ENCODE measurements at places on chromosomes 2 and 18.

- DNase-seq, result no peak
These were observed 116.8 kb upstream of the PKDCC start for GRCh38 chr2:41930807-41931566.

- no peak for DNase-seq
These were observed 2.3 kb upstream of the TMEM150A start for GRCh38 chr2:85604568-85605339.

- no peak for DNase-seq
These were observed 24.3 kb upstream of the VIT start for GRCh38 chr2:36672199-36672598.

- no peak for DNase-seq
These were observed 65.5 kb downstream of the FBXO15 start for GRCh38 chr18:74081966-74082741.

DNA sequence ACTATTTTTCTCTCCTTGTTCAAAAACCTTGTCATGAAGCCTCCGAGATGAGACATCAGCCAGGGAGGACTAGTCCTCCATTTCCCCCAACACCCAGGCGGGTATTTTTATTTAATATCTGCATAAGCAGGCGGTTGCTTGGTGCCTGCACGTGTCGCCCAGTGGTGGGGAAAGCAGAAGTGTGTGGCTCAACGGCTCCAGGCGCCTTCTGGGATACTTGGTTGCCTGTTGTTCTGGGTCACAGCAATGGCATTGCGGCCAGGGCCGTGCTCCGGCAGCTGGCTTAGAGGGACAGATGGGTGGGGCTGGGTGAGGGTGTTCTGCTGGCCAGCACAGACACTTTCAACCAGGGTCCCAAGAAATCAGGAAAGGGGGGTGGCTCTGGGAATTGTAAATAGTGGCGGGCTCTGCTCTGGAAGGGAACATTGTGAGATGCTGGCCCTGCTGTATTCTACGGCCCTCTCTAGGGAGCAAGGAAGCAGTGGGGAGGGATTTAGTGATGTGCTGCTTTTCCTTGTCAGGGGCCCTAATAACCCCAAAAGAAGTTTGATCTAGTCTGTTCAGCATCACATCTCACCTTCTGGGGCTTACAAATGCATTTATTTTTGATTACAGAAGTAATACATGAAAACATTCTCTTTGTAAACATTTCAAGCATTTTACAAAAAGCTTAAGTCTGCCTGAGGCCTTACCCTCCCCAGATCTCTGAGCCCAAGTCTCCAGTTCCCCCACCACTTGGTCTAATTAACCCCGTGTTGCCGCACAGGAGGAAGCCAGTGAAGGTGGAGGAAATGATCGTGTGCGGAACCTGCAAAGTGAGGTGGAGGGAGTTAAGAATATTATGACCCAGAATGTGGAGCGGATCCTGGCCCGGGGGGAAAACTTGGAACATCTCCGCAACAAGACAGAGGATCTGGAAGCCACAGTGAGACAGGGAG lies 1.1 kb downstream of the VAMP8 start:
- DNase-seq, result no peak

DNA sequence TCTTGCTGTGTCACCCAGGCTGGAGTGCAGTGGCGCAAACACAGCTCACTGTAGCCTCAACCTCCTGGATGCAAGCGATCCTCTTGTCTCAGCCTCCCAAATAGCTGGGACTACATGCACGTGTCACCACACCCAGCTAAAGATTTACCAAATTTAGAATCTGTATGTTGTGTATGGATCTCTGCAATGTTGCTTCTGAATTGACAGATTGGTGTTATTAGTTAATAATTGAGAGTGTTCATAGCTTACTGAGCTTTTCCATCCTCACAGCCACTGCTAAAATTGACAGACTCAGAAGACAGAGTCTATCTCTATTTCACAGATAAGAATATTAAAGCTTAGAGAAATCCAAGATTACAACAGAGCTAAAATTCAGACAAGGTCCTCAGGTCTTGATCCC lies 4.3 kb upstream of the NBAS start:
- DNase-seq, result no peak

- DNase-seq, result no peak
These were observed 295.4 kb downstream of the CELF4 start for GRCh38 chr18:37270038-37270665.

- DNase-seq, result no peak
These were observed 56.3 kb upstream of the MYO3B start for GRCh38 chr2:170121689-170122088.

- DNase-seq, result no peak
These were observed 1.9 kb downstream of the TTL start for GRCh38 chr2:112483831-112484230.

- no peak for DNase-seq
These were observed 344.1 kb upstream of the CHAC2 start for GRCh38 chr2:53423465-53423864.

GRCh38 chr2:156430980-156431358 lies 5.2 kb upstream of the GPD2 start:
- no peak for DNase-seq

GRCh38 chr2:5190023-5190422 lies 502.2 kb upstream of the SOX11 start:
- DNase-seq, result no peak

GRCh38 chr2:134217924-134218323 lies 35.9 kb upstream of the MGAT5 start:
- no peak for DNase-seq

DNA sequence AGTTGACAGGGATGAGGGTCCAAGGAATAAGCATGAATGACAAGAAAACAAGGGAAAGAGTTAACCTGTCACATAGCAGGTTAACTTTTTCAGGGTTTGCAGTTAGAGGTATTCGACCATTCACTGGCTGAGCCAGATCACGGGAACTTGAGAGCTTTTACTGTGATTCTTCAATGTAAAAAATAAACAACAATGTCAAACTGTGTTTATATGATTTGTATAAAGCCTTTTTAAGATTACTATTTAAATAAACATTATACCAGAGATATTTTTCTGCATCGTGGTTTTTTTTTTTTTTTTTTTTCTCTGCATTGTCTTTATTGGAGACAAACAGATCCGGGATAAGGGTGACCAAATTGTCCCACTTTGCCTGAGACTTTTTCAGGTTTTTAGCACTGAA lies 115.6 kb downstream of the NRP2 start:
- DNase-seq, result no peak

GRCh38 chr2:69601179-69601612 lies 42.3 kb downstream of the AAK1 start:
- no peak for DNase-seq

GRCh38 chr2:239534581-239535412 lies 134.0 kb upstream of the HDAC4 start:
- DNase-seq, result no peak

Measured in anterior cingulate cortex (tissue), 58 donors.